ENCODE measurements at places on chromosomes 4 and X.

- DNase-seq: no peak
These were observed 450.1 kb upstream of the FTHL17 start for GRCh38 chrX:31521941-31522340.

DNA sequence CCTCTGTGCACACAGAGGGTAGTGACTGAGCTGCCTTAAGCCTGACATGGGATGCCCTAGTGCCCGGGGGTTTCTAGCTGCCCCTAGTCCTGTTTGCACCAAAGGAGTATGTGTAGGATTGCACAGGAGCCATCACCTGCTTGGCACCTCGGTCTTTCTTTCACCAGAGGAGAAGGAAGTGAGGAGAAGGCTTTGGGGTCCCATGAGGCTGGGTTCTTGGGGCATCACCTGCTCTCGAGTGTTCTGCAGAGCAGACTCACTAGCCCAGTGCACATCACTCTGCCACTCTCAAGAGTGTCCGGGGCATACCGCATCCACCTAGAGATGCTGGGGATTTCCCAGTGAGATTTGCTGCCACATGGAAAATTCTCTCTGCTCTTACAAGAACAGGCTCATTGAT, 40.5 kb upstream of the GPR78 start:
- DNase-seq: no peak

GRCh38 chr4:74311696-74312313, 3.5 kb downstream of the EPGN start:
- DNase-seq: peak; percentile 5

DNA sequence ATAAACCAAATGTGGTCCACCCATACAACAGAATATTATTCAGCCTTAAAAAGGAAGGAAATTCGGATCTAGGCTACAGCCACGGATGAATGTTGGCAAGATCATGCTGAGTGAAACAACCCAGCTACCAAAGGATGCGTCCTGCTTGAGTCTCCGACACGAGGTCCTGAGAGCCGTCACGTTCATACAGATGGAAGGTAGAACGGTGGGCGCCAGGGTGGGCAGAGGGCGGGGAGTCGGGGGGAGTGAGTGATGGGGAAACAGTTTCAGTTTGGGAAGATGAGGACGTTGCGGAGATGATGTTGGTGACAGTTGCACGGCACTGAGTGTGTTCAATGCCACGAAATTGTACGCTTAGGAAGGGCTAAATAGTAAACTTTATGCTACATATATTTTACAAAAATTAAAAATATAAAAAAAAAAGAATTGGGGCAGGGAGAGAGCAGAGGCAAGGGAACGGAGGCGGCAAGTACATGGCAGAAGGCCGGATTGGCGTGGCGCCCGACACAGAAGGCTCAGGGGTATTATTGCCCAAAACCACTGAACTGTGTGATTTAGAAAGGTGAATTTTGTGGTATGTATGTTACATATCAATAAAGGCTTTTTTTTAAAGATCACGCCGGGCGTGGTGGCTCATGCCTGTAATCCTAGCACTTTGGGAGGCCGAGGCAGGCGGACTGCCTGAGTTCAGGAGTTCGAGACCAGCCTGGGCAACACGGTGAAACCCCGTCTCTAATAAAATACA, 14.8 kb upstream of the MXD4 start:
- DNase-seq: no peak

- peak; percentile 3 for DNase-seq
These were observed 139.1 kb downstream of the COL4A6 start for GRCh38 chrX:108299101-108299591.

DNA sequence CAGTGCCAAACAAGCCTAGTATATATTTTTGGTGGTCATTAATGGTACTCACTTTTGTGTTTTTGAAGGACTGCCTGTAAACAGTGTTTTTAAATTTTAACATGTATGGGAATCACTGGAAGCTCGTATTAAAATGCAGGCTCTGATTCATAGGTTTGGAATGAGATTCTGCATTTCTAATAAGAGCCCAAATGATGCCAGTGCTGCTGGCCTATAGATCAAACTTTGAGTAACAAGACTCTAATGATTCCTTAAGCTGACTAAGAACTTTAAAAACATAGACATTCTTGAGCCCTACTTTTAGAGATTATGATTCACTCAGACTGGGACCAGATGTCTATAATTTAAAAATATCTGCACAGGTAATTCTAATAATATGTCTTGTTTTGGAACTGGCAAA, 823.2 kb upstream of the LCORL start:
- no peak for DNase-seq

All from skin of body (tissue), 3 donors.